ENCODE measurements at places on chromosomes 12 and 14.
A peak's percentile ranks its signal among the peaks of the same experiment; 100 is the strongest.

DNA sequence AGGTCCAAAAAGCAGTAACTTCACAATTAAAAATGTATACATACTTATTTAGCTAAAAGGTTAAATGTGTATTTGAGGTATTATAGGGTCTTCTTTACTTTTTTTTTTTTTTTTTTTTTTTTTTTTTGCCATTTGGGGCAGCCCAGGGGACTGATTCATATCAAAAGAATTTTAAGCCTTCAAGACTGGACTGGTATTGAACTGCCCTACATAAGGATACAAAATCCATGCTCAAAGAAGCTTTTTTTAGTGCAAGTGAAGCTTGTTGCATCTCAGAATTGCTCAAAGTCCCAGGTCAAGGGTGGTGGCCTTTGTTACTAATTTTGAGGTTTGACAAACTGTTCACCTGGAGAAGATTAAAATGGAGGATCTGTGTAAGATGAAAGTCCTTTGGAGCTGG lies 124.0 kb downstream of the APAF1 start:
- DNase-seq = no peak

DNA sequence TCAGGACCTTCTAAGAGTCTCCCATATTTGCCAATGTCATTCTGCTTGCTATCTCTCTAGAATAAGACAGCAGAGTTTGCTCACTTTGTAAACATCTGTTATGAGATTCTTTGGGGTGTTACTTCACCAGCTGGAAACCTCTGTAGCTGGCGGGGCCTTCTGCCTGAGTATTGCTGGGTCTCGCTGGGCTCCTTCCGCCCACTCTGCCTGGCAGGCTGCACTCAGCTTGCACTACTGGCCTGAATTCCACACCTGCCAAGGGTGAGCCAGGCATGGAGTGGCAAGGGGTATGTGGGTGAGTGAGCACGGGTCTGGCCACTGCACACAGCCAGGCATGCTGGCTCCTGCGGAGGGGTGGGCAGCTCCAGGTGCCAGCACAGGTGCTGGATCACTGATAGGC lies 267.3 kb upstream of the PDE3A start:
- no peak for DNase-seq

- no peak for DNase-seq
Measured at GRCh38 chr12:11839091-11839641, 189.7 kb downstream of the ETV6 start.

GRCh38 chr12:4191642-4192041 lies 81.9 kb upstream of the CCND2 start:
- DNase-seq = no peak

DNA sequence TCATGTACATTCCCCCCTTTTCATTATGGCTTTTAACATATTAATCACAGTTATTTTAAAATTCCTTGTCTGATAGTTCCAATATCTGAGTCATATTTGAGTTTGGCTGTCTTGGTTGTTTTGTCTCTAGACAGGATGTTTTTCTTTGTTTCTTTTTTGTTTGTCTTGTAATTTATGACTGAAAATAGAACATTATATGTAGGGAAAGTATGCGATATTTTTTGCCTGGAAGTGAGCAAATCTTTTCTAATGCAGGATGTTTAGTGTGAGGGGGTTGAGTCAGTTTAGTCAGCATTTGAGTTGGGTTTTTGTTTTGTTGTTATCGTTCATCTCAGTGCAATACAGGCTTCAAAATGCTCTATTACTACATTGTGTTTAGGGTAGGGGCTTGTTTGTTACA lies 239.7 kb downstream of the SNAPC1 start:
- DNase-seq = no peak

DNA sequence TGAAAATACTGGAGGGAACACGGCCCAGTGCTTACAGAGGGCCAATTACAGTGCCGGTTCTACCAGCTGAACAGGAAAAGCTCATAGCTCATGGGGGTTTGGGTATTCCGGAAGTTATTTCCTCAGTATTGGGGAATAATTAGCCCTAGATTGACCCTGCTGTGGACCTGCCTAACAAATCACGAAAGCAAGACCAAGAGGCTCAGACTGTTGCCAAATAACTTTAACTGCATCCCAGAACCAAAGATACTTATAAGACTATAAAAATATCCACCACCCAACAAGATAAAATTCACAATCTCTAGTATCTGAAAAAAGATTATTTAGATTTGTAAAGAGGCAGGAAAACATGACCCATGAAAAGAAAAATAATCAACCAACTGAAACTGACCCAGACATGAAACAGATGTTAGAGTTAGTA lies 8.0 kb upstream of the OR5AU1 start:
- DNase-seq = peak; percentile 9

DNA sequence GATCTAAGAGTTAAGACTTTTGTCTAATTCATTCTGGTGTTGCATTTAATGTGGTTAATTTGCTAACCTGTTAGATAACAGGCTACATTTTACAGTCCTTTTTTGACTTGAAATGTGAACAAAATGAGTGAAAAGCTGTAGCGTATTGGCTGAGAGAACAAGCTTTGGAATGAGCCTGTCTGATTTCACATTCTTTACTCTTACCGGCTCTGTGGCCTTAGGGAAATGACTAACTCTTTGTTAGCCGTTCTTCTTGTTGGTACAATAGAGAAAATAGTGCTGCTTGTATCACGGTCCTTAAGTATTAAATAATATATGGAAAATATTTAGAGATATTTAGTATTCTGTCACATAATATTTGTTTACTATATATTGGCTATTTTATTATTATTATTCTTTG lies 1.9 kb downstream of the MNAT1 start:
- DNase-seq = no peak

DNA sequence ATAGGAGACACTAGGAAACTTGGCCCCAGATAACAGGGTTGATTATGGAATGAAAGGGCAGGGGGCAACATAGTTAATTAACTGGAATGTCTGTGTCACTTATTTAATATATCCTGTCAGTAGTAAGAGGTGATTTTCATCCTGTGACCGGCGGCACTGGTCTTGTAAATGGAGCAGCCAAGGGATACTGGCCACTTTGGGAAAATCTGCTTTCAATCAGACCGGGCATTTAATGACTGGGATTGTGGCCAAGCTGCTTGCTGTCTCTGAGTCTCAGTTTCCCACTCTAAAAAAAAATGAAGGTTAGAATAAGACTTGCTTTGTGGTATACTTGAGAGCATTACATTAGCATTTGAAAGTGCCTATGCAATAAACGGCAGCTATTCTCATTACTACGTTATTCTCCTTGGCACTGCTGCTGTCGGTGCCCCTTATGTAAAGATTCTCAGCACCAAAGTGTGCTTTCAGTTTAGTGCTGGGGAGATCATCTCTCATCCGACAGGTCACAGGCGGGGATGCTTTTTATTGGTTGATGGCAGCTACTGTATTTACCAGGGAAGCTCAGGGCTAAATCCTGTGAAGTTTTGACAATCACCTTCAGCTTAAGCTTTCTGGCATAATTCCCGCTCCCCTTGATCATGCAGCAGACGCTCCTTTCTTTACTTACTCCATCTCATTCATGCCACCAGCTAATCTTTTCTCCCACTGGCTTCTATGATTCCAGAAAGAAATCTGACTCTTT lies 162.1 kb downstream of the ESRRB start:
- DNase-seq = no peak

- peak; percentile 55 for DNase-seq
Measured at GRCh38 chr14:21084998-21085853, 13.2 kb downstream of the ZNF219 start.

DNA sequence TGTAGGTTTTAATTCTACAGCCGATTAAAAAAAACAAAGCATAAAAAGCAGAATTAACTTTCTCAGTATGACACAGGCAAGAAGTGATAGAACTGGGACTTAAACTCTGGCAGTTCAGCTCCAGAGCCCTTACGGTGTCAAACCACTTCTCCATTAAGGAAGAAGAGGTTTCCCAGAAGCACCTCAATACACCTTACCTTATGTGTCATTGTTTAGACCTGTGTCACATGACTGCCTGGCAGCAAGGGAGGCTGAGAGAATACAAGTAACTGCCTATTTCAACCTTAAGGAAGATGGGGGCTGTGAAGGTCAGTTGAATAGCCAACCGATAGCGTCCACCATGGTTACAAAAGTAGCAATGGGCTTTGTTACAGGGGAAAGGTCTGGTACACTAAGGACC lies 54.6 kb upstream of the ARHGAP5 start:
- DNase-seq = no peak

DNA sequence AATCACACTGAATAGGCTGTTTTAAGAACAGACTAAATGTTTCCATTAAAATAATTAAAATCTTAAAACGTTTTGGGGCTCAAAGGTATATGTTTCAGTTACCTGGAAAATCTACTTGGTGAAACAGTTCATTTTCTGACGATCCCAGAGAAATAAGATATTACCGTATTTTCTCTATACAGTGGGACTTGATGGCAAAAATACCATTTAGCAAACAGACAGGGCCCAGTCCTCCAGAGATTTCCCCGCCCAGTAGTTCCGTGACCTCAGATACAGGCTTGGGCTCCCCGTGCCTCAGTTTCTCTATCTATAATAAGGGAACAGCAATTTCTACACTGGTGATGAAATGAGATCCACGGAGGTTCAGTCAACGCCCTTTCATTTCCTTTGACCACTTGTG lies 304.4 kb downstream of the VRK1 start:
- DNase-seq = no peak

DNA sequence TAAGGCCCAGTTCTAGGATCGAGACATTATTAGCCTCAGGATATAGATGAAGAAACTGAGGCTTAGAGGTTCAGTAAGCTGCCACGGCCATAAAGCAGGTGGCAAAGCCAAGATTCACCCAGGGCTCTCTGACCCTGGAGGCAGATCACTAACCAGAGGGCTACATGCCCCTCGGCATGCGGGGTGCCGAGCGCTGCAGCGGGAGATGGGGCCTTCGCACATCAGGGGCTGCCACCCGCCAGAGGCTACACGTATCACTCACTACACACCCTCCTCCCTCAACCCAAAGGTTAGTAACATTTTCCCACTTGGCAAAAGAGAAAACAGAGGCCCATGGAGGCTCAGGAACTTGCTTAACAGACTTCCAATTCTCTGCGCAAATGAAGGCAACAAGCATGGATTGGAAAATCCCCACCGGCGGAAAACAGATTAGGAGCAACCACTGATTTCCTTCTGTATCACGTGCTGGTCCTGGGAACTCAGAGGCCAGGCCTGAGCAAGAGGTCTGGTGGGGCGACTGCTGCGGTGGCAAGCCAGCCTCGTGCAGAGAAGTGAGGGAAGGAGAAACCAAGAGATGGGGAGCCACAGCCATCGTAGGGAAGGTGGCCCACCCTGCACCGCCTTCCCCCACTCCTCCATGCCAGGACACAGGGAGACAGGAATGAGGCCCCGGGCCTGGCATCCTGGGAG lies 6.0 kb downstream of the CCDC85C start:
- DNase-seq = no peak

DNA sequence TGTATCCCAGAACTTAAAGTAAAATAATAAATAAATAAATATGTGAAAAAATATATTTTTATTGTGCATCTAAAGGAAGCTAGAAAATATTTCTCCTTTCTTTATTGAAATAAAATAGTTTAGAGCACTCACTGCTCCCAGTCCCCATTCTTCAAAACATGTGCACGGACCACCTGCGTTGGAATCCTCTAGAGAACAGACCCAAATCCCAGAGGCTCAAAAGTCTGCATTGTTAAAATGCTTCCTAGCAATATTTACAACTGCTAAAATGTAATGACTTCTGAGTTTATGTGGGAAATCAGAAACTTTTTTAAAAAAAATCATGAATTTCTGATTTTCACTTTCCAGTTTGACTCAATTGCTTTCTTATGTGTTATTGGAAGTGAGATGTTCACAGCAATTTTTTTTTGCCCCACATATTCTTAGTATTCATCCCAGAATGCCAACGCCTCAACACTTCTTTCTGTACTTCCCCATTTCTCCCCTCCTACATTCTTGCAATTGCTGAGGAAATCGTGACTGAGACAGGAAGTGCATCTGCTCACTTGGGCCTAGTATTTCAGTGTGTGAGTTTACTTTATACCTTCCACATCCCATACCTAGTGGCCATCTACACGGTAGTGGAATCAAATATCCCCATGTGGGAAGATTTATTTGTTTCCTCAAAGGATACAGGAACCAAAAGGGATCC lies 116.0 kb upstream of the FLRT2 start:
- DNase-seq = no peak

GRCh38 chr12:78407722-78408121 lies 456.9 kb upstream of the SYT1 start:
- DNase-seq = no peak

DNA sequence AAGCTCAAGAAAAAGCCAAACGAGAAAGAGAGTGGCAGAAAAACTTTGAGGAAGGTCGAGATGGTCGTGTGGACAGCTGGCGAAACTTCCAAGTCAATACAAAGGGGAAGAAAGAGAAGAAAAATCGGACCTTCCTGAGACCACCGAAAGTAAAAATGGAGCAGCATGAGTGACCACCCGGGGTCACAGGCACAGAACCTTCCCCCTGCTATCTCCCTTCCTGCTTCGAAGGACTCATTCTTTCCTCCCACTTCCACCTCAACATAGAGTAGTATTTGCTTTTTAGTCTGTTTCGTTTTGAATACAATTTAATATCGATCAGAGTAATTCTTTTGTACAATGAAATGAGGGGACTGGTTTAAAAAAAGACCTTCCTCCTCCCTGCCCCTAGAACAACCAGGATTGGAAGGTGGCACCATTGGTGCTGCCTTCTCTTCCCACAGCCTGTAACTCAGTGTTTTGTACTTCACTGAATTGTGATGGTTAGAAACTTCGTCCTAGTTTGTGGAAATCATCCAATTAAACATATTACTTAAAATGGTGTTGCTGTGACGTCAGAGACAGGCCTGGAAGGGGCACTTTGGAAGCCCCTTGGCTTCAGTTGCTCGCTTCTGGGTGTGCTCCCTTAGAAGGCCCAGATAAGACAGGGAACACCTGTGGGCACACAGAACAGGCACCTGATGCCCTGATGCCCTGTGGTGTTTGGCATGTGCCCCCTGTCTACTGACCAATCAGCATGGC lies 26.1 kb upstream of the NFKBIA start:
- DNase-seq = no peak

GRCh38 chr12:57330992-57331391 lies 80.0 kb upstream of the STAC3 start:
- DNase-seq = no peak

DNA sequence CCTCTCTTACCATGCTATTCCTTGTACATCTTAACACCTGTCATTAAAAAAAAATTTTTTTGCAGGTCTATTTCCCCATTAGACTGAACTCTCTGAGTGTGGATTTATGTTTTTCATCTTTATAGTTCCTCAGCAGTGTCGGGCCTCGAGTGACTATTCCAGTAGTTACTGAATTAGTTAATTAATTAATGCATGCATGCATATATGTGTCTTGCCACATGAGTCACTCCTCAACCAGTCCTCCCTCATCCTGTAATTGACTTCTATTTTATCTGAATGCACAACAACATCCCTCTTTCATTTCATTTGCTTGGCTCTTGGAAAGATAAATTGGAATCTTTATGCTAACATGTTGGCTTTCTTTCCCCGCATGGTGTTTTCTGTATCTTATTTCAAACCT lies 35.6 kb downstream of the ERG28 start:
- DNase-seq = no peak

GRCh38 chr12:12725956-12726554 lies 8.9 kb downstream of the CDKN1B start:
- no peak for DNase-seq

All from activated CD4-positive, alpha-beta T cell treated with anti-CD3 and anti-CD28 coated beads, Interleukin-2, amount 10 ng/mL, durations not matched to agents 24 days and 14 days (primary cell).